ENCODE measurements at places on chromosomes 6 and 20.

DNA sequence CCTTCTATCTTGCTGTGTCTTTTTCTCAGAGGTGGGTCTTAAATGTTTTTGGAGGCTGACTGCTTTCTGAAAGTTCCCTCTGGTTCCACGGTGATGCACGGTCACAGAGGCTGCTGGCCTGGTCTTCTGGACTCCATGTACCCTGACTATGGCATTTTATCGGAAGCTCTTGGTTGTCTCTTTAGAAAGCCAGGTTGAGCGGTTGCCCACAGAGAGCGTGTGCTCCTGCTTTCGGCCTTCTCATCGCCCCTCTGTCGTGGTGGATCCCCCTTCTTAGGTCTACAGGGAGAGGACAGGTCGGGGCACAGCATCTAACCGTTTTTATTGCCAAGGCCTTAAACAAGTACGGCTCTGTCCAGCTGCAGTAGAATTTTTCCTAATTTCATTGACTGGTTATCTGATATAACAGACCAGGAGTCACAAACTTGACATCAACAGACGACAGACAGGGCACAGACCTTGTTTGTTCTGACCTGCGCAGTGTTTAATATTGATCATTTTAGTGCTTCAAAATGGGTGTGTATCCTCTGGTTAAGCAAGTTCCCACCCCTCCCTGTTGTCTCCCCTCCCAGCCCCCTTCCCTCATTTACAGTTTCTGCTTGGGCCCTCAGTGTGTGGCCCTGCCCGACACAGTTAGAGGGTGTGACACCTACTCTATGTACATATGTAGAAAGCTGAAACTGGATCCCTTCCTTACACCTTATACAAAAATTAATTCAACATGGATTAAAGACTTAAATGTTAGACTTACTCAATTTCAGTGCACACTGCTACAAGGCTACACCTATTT, 24.7 kb downstream of the SYTL3 start:
- DNase-seq, result peak; percentile 92

DNA sequence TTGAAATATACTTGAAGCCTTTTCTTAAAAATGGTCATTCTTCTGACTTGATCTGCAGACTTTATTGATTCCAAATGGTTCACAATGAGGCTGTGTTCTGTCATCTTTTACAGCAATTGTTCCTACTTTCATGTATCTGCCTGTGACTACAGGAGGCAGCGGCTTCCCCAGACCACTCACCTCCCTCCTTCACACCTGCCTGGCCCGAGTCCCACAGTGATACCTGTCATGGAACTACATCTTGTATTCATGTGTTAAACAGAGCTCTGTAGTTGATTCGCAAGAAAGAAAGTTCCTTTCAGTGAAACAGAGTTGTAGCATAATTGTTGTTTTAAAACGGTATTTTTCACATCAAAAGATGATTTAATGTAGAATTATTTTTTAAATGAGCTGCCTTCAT, 673.5 kb upstream of the AGPAT4 start:
- no peak for DNase-seq

GRCh38 chr6:169779896-169780295, 28.5 kb downstream of the ERMARD start:
- no peak for DNase-seq

GRCh38 chr6:27176096-27176495, 71.4 kb upstream of the PRSS16 start:
- no peak for DNase-seq

DNA sequence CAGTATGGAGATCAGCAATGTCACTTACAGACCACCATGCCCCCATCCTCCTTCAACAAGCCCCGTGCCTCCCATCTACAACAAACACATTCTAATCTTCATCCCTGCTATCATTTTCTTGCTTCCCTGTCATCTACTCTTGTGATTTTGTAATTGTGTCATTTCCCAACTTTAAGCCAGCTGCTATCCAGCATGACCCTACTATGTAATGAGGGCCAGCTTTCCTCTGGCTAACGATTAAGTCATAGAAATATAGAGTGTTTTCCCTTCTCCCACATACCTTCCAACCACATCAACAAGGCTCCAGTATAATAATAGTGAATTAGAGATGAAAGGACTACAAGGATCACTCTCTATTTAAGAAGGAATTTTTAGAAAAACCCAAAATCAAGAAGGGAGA, 607.0 kb downstream of the TENT5A start:
- no peak for DNase-seq

DNA sequence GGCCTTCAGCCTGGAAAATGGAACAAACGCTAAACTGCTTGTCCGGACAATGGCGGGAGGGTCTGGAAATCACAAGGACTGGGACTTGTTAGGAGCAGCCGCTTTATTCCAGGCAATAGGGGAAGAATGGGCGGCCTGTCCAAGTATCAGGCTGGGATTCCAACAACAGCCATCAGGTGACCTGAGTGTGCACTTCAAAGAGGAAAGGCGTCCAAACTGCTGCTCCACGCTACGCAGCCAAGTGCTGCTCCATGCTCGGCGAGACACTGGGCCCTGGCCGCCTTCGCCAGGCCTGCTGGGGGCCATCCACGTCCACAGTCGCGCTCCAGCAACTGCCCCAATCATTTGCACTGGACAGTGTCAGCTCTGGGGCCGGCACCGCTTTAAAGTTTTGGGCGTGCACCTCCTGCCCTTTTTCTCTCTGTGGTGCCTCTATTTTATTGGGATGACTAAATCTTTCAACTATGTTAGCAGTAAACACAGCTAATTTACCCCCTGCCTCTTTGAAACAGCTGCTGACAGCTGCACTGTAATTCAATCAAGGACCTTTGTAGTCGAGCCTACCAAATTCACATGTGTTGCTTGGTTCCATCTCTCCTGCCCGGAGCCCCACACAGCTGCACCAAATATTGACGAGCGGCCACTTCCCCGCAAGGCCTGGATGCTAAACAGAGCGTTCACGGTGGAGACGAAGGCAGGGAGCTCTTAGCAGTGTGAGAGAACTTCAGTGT, 98.3 kb downstream of the BMP7 start:
- DNase-seq, result no peak

DNA sequence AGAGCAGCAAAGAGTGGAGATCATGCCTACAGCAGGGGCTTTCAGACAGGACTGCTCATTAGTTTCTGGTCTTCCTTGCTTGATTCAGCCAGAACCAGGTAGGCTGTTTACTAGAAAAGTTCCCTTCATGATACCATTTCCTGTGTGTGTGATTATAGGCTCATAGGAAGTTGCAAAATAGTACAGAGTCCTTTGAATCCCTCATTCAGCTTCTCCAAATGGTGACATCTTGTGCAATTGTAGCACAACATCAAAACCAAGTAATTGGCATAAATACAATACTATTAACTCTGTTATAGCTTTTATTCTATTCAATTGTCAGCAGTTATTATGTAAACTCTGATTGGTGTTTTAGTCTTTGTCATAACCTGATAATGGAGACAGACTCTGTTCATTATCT, 347.3 kb upstream of the CDH4 start:
- DNase-seq, result no peak

- DNase-seq, result no peak
Measured at GRCh38 chr6:116267836-116268588, 11.7 kb downstream of the TSPYL1 start.

- no peak for DNase-seq
Measured at GRCh38 chr6:119241111-119241465, 108.5 kb downstream of the MAN1A1 start.

DNA sequence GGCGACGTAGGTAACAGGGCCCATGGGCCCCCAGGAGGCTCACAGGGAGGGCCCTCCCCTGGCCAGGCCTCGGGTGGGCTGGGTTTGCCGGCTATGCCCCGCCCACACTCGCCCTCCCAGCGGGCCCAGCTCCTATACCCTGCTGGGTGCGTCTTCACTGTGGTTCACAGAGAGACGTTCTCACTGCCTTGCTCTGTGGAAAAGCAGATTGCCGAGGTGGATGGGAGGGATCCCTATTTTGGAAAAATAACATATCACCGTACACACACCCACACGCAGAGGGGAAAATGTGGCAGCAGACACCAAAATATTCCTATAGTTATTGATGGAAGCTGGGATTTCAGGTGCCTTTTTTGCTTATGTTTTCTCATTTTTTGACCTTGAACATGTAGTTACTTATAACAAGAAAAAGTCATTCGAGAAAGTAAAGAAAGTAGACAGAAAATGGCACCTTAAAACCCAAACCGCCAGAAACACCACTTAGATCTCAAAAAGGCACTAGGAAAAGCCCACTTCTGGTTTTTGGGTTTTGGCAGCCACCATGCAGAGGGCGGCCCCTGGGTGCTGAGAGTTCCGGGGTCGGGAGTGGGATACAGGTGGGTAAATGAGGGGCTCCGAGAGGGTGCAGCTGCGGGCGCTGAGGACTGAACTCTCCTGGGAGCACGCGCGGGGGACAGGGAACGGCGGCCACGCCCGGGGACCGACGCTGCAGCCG, 49.4 kb downstream of the TMEM242 start:
- DNase-seq, result peak; percentile 79

DNA sequence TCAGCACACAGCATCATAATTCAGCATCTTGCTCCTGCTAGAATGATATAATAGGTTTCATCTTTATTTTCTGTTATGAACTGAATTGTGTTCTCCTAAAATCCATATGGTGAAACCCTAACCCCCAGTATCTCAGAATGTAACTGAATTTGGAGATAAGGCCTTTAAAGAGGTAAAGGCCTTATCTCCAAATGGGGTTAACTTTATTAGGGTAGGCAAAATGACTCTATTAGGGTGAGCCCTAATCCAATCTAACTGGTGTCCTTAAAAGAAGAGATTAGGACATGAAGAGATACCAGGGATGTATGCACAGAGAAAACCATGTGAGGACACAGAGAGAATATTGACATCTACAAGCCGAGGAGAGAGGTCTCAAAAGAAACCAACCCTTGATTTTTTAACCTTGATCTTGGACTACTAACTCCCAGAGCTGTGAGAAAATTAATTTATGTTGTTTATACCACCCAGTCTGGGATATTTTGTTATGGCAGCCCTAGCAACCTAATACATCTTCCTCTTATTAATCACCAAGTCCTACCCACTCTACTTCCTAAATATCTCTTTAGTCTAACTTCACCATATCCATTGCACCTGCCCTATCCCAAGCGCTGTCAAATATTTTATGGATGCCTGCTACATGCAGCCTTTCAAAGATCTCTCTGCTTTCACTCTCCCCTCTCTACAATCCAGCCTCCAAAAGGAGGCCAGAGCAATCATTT, 8.5 kb upstream of the MRS2 start:
- peak; percentile 91 for DNase-seq

GRCh38 chr6:41038205-41038604, 816 bp downstream of the UNC5CL start:
- no peak for DNase-seq

Measured in SK-N-DZ (cell line).